ENCODE measurements at places on chromosomes 6 and 20.

DNA sequence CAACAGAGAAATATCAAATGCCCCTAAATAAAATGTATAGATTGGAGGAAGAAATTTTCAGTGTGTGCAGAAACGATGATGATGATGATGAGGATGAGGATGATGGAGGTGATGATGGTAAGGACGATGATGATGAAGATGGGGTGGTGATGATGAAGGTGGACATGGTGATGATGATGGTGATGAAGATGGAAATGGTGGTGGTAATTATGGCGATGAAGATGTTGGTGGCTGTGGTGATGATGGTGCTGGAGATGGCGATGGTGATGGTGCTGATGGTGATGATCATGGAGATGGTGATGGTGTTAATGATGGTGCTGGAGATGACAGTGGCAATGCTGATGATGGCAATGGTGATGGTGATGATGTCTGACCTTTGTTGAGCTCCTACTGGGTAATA, 141.2 kb downstream of the DHX35 start:
- DNase-seq: no peak

DNA sequence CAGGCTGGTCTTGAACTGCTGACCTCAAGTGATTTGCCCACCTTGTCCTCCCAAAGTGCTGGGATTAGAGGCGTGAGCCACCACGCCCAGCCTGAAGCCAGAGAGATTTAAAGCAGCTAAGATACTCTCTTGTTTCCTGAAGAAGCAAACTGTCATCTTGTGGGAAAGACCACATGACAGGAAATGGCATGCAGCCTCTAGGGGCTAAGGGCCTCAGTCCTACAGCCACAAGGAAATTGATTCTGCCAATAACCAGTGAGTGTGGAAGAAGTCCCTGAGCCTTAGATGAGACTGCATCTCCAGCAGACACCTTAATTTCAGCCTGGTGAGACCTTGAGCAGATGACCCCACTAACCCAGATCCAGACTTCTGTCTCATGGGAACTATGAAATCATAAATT, 40.9 kb downstream of the KIZ start:
- no peak for DNase-seq

DNA sequence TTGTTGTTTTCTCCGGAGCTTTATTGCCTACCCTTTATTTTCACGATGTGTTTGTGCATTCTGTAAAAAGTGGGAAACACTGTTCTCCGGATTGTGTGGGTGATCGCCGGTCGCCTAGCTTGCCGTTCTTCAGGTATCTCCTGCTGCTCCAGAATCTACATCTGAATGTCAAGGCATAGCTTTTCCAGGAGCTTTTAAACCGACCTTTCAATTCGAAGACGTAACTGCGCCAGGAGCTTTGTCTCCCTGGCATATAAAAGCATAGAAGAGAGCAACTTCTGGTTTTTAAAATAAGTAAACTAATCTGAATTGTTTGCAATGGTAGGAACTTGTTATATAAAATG, 96.0 kb downstream of the HFE start:
- DNase-seq: no peak

DNA sequence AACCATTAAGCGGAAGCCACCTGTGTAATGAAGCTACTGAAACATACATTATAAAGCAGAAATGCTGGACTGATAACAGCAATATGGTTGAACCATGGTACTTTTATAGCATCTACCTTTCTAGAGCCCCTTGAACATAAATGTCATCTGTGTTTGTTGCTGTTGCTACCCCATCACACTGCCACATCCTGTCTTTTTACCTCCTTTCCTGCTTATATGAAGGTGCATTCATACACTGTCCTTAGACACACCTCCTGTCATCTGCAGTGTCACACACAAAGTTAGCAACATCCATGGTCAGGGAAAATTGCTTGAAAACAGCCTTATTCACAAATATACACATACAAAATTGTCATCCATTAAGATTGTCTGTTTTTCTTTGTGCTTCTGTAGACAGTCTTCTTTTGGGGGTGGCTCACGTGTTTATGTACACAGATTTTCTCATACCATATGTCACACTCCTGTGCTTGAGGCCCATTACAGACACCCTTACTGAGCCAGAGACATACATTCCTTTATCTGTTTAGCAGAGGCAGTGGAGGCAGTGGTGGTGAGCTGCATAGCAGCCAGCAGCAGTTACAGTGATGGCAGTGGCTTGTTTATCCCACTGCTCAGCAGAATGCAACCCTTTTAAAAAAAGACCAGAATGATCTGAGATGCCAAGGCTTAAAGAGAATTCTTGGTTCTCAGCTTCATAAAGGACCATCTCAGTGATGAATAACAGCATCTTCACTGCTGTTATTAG, 25.9 kb downstream of the C6orf62 start:
- DNase-seq: no peak

DNA sequence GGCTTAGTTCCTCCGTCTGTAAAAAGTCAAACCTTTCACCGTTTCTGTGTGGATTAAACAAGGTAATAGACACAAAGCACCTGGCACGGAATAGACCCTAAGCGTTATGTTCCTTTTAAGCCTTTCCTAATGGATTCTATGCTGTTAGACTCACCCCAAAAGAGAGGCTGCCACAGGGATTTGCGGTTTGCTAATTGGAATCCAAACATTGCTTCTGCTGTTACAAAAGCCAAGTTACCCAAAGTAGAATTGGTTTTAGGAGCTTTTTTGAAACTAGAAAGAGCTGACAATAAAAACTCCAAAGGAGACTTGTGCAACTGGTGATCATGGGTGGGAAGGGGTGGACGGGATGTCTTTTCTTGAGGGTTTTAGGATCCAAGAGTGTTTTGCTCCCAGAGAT, 178.0 kb downstream of the BMP7 start:
- no peak for DNase-seq

DNA sequence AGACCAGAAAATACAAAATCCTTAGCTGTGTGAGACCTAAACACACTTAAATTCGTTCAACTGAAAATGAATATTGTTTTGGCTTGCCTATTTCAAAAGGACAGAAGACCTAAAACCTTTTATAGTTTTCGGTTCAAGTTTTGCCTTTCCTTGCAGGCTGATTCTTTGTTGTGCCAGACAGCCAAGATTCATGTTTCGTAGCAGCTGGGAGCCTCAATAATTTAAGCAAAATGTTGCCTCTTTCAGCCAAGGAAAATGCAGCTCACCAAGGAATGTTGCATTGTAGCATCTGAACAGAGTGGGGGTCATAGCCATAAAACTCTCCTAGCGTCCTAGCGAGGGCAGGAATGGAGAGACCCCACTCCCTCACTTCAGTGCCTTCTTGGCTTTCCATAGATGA, 92.3 kb upstream of the INSM1 start:
- no peak for DNase-seq

DNA sequence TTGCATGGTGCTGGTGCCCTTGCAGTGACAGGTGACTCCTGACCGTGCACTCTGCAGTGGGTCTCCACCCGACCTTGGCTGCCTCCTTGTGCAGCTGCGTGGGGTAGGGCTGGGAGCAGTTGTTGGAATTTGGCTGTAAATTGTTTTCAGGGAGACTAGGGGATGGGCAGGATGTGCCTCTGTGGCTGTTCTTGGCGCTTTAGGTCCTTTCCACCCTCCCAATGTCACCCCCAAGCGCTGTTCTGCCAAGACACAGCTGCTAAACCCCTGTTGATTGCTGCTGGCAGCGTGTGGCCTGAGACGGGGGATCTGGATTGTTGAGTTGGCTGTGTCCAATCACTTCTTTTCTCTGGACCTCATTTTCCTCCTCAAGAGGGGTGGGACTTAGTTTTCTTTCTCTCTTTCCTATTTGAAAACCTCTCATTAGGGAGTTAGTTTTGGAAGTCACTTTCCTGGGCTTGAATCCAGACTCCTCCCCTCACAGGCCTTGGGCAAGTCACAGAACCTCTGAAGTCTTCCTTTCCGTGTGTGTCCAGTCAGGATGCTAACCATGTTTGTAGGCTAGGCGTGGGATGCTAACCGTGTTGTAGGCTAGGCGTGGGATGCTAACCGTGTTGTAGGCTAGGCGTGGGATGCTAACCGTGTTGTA, 8.5 kb downstream of the IGF2R start:
- DNase-seq: no peak

- no peak for DNase-seq
These were observed 7.7 kb upstream of the SEC63 start for GRCh38 chr6:107965746-107966145.

DNA sequence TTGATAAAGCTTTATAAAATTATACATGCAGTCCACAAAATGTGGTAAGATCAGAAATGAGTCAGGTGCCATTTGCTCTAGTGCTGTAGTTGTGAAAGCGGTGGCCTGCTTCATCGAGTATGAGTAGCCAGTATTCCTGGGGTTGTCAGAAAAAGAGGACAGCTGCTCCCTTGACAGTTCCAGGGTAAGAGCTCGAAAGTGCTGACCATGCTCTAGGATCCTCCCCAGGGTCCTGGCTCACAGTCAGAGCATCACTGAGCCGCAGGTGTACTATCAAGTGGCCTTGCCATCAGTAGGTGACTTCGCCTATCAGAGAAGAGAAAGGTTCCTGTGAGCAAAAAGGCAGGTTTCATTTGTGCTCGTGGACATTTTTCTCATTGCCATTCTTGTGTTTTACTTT, 3.6 kb downstream of the BTBD3 start:
- DNase-seq: no peak

DNA sequence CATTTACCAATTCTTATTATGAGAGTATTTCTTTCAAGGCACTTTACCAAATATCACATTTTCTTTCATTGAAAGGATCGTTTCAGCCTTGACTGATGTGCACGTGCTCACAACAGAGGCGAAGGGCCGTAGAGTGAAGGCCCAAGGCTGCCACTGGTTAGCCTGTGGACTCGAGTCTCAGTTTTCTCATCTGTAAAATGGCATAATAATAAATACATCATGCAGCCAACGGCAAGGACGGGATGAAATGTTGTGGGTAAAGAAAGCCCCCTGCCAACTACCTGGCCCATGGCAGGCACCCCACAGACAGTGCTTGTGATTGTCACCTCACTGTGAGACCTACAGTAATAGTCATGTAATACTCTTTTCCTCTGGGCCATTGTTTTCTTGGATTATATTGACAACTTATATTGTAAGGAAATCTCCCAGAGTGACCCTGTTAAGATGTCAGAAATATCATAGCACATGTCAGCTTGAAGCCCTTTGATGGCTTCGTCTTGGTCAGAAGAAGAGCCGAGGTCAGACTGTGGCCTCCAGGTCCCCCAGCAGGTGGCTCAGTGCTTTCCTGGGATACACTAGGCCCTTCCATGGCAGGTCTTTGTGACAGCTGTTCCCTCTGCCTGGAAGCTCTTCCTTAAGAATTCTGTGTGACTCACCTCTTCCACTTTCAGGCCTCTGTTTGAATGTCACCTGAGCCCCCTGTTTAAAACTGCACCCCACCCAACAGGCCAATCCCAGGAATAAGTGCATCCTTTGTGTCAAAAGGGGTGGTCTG, 36.3 kb downstream of the FAM50B start:
- DNase-seq: peak; percentile 20

DNA sequence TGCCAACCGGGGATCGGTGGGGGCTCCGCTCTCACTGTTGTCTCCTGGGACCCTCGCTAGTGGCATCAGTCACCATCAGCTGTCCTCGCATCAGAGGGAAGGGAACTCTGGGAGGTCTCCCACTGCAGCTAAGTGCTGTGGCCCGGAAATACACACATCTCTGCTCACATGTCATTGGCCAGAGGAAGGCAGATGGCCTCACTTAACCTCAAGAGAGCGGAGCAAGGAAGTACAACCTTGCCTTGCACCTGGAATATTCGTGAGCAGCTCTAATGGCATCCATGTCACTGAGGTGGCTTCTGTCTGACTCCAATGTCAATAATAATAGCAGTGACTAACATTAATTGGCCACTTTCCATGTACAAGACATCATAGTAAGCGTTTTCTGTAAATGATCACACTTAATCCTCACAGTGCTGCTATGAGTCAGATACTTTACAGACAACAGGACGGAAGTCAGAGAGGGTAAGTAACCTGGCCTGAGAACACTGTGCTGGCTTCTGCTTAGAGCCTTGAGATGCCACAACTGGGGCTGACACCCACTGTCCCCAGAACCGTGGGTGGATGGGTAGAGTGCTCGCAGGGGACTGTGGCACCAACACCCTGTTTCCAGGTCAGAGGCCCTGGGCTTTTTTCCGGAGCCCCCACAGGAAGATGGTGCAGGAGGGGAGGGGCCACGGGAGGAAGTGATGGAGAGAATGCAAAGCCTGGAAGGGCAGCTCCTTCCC, 6.0 kb downstream of the LHFPL5 start:
- DNase-seq: no peak

- no peak for DNase-seq
These were observed 7.0 kb downstream of the SCUBE3 start for GRCh38 chr6:35220711-35221110.

GRCh38 chr20:31751126-31751525, 12.0 kb downstream of the TPX2 start:
- DNase-seq: no peak

GRCh38 chr6:43219119-43219518, 10.2 kb downstream of the DNPH1 start:
- DNase-seq: no peak

DNA sequence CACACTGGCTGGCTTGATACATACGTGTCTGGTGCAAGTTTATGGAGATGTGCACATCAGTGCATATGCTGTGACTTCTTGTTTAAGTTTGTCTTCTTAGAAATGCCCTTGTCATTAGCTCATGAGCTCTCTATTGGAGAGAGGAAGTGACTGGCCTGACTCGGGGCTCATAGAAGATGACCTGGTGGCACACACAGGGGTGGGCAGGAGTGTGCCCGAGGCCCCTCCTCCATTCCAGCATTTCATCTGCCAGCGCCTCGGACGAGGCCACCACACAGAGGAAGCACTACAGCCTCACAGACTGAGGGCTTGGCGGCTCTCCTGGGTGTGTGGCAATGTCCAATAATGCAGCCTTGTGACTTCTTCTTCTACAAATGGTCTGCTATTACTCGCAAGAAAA, 109.7 kb downstream of the FAM120B start:
- DNase-seq: no peak

GRCh38 chr6:106060167-106060566, 26.0 kb upstream of the PRDM1 start:
- DNase-seq: no peak

DNA sequence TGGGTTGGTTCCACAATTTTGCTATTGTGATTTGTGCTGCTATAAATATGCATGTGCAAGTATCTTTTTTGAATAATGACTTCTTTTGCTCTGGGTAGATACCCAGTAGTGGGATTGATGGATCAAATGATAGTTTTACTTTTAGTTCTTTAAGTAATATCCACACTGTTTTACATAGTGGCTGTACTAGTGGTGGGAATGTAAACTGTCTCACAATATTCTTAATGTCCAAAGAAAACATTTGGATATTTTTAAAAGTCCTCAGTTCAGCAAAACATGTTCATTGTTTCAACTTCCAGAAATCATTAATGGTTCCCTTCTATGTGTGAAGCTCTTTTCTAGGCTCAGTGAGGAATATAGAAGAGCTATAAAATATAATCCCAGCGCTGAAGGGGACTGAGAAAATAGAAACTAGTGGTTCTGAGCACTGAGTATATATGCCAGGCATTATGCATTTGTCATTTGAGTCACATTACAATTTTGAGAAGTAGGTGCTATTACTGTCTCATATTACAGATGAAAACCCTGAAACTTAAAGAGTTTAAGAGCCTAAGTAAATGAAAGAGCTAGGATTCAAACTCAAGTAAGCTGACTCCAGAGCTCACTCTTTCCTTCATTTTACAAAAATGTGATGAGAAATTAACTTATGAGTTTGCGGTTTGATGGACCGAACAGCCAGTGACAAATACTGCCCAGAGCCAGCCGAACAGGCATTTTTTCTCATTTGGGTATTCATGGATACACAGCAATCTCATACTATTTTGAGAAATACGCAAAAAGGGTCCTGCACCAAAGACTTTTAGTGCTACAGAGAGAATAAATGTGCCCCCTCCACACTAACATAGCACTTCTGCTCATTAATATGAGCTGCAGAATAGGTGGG, 250.1 kb downstream of the TBX18 start:
- no peak for DNase-seq

Data from COLO829 (cell line).